ENCODE measurements at places on chromosomes 4 and X.

DNA sequence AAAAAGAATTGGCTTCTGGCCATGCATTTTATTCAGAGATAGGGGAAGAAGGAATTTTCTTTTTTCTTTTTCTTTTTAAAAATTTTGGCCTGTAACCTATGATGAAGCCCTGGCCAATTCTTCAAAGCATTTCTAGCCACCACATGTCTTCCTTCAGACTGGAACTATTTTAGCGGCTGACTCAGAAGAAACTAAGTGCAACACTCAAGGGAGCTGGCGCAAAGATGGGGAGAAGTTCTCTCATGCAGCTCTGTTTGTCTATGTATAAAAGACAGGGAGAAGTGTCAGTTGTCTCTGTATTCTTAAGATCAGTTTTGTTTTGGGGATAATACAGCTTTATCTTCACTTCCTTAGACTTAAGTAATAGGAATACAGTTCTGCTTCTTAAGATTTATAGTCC, 46.1 kb downstream of the MBNL3 start:
- no peak overlapping the region for H3K27ac ChIP-seq
- no peak overlapping the region for H3K4me3 ChIP-seq
- H3K36me3 ChIP-seq, result no peaks in the 10 kb centered on the region

DNA sequence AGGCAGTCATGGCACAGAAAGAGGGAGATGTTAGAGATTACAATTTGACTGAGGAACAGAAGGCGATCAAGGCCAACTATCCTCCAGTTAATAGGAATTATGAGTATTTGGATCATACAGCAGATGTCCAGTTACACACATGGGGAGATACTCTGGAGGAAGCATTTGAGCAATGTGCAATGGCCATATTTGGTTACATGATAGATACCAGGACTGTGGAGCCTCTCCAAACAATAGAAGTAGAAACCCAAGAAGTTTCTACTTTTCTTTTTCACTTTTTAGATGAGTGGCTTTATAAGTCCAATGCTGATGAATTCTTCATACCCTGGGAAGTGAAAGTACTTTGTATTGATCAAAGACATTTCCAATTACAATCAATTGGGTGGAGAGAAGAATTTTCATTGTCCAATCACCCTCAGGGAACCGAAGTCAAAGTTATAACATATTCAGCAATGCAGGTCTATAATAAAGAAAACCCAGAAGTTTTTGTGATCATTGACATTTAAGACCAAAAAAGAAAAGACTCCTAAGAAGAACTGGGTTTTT, 139.1 kb downstream of the MAB21L2 start:
- H3K27ac ChIP-seq, result no peak overlapping the region
- H3K4me3 ChIP-seq, result no peak overlapping the region
- H3K36me3 ChIP-seq, result peaks cover 6% of the 10 kb centered on the region

DNA sequence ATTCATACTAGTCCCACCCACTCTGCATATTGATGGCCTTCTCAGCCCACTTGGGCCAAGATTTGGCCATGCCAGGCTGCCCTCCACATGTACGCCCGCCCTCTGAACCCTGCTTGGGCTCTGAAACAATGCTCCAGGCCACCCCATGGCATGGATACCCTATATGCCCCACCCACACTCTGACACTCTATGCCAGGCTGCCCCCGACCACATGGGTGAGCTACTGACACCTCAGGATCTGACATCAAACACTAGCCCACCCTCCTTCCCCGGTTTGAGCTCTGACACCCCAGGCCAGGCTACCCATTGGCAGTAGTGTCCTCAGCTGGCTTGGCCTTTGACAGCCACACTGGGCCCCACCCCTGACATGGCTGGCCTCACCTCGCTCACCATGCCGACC, 69.5 kb downstream of the HPRT1 start:
- H3K36me3 ChIP-seq, result no peaks in the 10 kb centered on the region
- no peak for DNase-seq
- no peak overlapping the region for H3K27ac ChIP-seq
- H3K4me1 ChIP-seq, result no peaks in the 10 kb centered on the region

GRCh38 chr4:119113033-119113655, 22.5 kb upstream of the MYOZ2 start:
- H3K27ac ChIP-seq, result no peak overlapping the region
- no peaks in the 10 kb centered on the region for H3K27me3 ChIP-seq
- no peak overlapping the region for H3K4me3 ChIP-seq
- no peak for DNase-seq
- no peaks in the 10 kb centered on the region for H3K36me3 ChIP-seq
- no peaks in the 10 kb centered on the region for H3K4me1 ChIP-seq

DNA sequence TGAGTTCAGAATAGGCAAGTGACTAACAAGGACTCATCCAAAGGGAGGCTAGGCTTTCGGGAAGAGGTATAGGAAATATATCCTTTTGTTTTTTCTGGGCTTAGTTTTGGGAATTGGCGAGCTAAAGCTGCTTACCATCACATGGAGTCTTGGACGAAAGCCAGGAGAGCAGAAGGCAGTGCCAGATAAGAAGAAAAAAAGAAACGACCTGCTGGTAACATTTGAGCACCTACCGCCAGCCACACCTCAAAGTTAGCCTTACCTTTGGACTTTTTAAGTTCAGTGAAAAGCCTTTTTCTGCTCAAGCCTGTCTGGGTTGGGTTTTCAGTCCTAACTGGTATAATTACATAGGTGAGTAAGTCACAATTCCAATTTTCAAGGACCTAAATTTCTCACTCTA, 85.1 kb upstream of the LCORL start:
- H3K36me3 ChIP-seq, result no peaks in the 10 kb centered on the region
- H3K4me3 ChIP-seq, result no peak overlapping the region
- no peaks in the 10 kb centered on the region for H3K4me1 ChIP-seq
- no peak overlapping the region for H3K27ac ChIP-seq
- no peaks in the 10 kb centered on the region for H3K27me3 ChIP-seq
- no peak for DNase-seq

DNA sequence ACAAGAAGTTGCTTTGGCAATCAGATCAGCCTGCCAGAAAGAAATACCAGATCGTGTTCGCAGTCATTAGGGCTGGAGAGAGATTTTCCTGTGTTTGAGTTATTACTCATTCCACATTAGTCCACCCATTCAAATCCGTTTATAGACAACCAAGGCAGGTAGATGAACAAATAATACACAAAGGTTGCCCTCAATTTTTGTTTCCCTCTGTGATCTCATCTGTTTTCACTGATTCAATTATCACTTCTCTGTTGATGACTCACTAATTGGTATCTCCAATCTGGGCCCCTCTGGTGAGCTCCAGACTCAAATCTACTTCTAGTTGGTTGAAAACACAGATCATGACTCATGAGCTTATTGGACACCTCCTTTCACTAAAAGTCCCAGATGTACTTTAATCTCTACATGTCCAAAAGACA, 54.5 kb downstream of the CHM start:
- H3K27me3 ChIP-seq, result no peaks in the 10 kb centered on the region
- H3K4me3 ChIP-seq, result no peak overlapping the region
- no peak for DNase-seq
- no peak overlapping the region for H3K27ac ChIP-seq
- H3K4me1 ChIP-seq, result peaks cover 5% of the 10 kb centered on the region

- H3K27ac ChIP-seq, result peak overlapping the region; percentile 37
- H3K4me1 ChIP-seq, result peaks cover 3% of the 10 kb centered on the region
- peak overlapping the region; percentile 78 for H3K4me3 ChIP-seq
- no peaks in the 10 kb centered on the region for H3K36me3 ChIP-seq
Measured at GRCh38 chrX:140501940-140502468, 2.9 kb downstream of the SOX3 start.

GRCh38 chr4:86910369-86910768, 18.1 kb upstream of the C4orf36 start:
- no peaks in the 10 kb centered on the region for H3K27me3 ChIP-seq
- DNase-seq, result no peak
- H3K4me1 ChIP-seq, result no peaks in the 10 kb centered on the region
- no peak overlapping the region for H3K4me3 ChIP-seq
- no peaks in the 10 kb centered on the region for H3K36me3 ChIP-seq

DNA sequence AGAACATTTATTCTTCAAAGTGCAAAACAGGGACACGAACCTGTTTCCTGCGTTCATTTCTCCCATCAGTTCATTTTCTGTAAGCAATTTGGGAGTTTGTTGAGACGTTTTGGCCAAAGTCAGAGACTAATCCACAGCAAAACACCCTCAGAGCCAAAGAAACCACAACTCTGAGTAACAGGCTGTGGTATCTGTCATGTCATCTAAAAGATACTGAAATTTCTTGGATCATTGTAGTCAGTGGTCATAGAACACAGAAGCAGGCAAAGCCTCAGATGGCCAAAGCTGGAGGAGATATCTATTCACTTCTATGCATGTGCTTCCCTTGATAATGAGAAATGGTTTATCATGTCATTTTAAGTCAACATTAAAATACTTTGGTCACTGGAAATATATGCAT, 485.6 kb upstream of the GALNT7 start:
- DNase-seq, result no peak
- H3K27me3 ChIP-seq, result no peaks in the 10 kb centered on the region
- H3K27ac ChIP-seq, result no peak overlapping the region
- no peak overlapping the region for H3K4me3 ChIP-seq
- H3K4me1 ChIP-seq, result no peaks in the 10 kb centered on the region
- no peaks in the 10 kb centered on the region for H3K36me3 ChIP-seq

DNA sequence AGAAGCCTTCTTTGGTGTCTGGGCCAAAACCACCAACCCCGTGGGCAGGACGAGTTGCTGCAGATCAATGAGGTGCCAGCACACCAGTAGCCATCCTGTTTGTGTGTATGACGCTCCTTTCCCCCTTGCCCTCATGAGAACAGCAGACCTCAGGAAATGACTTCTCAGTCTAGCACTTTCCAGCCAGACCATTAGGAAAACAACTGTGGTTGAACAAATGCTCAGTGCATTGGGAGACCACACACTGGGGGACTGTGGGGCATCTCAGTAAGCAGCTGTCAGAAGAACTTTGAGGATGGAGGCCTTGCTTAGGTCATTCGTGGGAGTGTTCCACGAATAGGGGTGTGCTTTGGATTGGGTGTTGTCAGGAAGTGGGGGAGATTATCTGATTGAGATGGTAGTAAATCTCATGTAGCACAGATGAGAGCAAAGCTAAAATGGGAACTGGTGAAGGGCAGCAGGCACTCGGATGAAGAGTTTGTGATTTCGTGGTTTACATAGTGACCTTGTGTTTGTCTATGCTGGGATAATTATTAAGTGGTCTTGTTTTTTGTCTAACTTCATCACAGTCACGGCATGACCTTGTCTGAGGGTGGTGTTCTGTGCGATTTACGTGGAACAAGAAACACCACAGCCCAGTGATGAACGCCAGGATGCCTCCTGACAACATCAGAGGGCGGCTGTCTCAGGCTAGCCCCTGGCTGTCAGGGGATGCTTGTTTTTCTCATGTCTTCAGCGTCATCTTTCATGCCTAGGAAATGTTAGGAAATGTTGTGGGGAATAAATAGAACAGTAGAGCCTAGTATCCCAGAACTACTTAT, 70.1 kb downstream of the USP46 start:
- H3K27me3 ChIP-seq, result no peaks in the 10 kb centered on the region
- peaks cover 3% of the 10 kb centered on the region for H3K4me1 ChIP-seq
- no peaks in the 10 kb centered on the region for H3K36me3 ChIP-seq
- H3K4me3 ChIP-seq, result no peak overlapping the region
- DNase-seq, result no peak
- no peak overlapping the region for H3K27ac ChIP-seq

- peaks cover 17% of the 10 kb centered on the region for H3K4me1 ChIP-seq
- H3K27me3 ChIP-seq, result no peaks in the 10 kb centered on the region
- peak overlapping the region; percentile 98 for H3K27ac ChIP-seq
- no peak overlapping the region for H3K4me3 ChIP-seq
Measured at GRCh38 chr4:96736352-96736889, 896.5 kb downstream of the PDHA2 start.

- H3K4me1 ChIP-seq, result peaks cover 33% of the 10 kb centered on the region
- no peak overlapping the region for H3K4me3 ChIP-seq
- DNase-seq, result no peak
- H3K36me3 ChIP-seq, result no peaks in the 10 kb centered on the region
Measured at GRCh38 chrX:132668178-132668577, 179.3 kb upstream of the MBNL3 start.

DNA sequence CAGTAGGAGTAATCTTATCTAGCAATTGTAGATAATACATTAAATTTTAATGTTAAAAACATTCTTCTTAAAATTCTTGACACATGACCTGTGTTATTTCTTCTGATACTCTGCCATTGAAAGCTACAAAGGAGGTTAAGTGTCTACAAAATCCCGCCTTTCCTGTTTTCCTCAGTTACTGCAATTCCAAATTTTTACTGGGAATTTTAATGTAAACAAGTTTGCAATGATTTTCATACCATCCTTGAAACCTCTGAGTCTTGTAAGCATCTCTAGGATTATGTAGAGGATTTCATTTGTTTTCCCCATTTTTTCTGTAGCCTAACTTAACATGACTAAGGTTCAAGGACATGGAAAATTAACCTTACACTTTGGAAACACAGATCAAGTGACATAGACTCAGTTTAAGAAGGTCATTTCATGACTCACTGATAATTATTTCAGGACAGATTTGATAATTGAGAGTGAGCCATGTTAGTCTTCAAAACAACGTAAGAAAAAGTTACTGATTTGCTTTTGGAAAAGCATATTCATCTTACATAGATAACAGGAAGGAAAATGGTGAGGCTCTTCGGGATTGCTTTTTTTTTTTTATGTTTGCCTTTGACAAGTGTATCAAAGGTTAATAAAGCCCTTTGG, 39.6 kb upstream of the PDLIM5 start:
- DNase-seq, result no peak
- H3K27ac ChIP-seq, result no peak overlapping the region
- no peaks in the 10 kb centered on the region for H3K27me3 ChIP-seq
- no peaks in the 10 kb centered on the region for H3K36me3 ChIP-seq

GRCh38 chr4:109703664-109704361, 568 bp upstream of the CASP6 start:
- no peaks in the 10 kb centered on the region for H3K27me3 ChIP-seq
- H3K36me3 ChIP-seq, result no peaks in the 10 kb centered on the region
- H3K4me3 ChIP-seq, result peak overlapping the region; percentile 79
- no peak for DNase-seq

DNA sequence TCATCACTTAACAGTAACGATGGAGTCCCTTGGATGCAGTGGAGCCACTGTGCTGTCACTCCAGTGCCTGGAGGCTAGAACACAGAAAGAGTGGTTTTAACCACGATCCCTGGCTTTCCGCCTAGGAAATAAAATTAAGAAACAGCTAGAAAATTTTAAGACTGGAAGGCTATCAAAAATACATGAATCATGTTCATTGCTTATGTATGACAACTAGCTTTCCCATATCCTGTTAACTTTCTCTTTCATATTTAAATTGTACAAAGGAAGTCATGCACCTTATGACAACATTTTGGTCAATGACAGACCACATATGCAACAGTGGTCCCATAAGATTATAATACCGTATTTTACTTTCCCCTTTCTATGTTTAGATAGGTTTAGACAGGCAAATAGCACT, 115.1 kb downstream of the GALNTL6 start:
- DNase-seq, result no peak
- peaks cover 13% of the 10 kb centered on the region for H3K4me1 ChIP-seq
- H3K27me3 ChIP-seq, result no peaks in the 10 kb centered on the region
- no peak overlapping the region for H3K4me3 ChIP-seq
- no peaks in the 10 kb centered on the region for H3K36me3 ChIP-seq
